ENCODE measurements at places on chromosomes 2 and 18. TPM values are rescaled to one million over a fixed set of nuclear protein-coding genes. Genes with fewer than 3 reads are reported as not detected.

Gene IDH1
- polyA plus RNA-seq: 83.2 TPM

Gene CFAP53
- 4.5 TPM for polyA plus RNA-seq

Gene DOK6
- 14.5 TPM for polyA plus RNA-seq

Gene CFAP65
- 2.5 TPM for polyA plus RNA-seq

Gene PCARE
- polyA plus RNA-seq: 0.04 TPM

Gene GAL3ST2
- 0.27 TPM for polyA plus RNA-seq

Gene CD302
- 62.2 TPM for polyA plus RNA-seq

GRCh38 chr2:62705859-62706720 is 577 bp downstream of the EHBP1 start:
- no peak for DNase-seq

DNA sequence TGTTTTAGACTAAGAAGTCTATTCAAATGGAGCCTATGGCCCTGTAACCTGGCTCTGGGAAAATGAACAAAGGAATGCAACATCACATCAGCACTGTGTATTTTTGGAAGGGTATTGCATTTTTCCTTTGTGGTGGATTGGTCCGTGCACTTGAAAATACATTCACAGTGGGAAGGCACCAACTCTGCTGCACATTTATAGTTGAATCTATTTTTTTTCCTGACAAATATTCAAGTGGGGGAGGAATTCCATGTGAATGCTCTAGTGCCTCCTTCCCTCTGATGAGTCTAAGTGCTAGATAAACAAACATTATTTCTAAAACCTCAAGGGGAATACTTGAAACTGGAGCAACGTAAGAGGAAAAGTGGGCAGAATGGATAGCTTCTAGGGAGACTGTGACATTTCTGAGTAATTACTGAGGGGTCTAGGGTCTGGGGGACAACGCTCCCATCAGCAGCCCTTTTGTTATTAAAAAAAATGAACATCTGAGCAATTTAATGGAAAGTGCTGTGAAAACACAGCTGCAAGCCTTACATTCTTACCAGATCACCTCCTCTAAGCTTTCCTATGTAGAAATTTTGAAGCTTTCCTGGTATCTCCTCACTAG is 208.2 kb downstream of the SLC8A1 start:
- DNase-seq: no peak

DNA sequence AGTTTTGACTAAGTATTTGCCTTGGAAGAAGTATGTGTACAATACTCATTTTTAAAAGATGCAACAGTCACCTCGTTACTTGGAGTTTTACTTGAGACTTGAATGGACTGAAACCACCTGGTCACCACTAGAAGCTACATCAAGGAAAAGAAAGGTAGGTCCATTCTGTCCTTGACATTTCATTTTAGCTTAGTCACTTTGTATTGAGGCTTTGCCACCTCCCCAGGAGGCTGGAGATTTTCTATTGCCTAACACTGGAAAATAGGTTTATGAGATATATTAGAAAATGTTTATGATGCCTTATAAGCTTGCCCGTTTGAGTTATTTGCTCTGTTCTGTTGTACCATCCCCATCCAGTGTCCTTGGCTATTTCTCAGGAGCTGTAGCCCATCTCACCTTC is 107.9 kb upstream of the ETAA1 start:
- no peak for DNase-seq

GRCh38 chr2:101047075-101047766 is 45.1 kb downstream of the RPL31 start:
- no peak for DNase-seq

- DNase-seq: no peak
These were observed 115.3 kb upstream of the SCN7A start for GRCh38 chr2:166609183-166609959.

DNA sequence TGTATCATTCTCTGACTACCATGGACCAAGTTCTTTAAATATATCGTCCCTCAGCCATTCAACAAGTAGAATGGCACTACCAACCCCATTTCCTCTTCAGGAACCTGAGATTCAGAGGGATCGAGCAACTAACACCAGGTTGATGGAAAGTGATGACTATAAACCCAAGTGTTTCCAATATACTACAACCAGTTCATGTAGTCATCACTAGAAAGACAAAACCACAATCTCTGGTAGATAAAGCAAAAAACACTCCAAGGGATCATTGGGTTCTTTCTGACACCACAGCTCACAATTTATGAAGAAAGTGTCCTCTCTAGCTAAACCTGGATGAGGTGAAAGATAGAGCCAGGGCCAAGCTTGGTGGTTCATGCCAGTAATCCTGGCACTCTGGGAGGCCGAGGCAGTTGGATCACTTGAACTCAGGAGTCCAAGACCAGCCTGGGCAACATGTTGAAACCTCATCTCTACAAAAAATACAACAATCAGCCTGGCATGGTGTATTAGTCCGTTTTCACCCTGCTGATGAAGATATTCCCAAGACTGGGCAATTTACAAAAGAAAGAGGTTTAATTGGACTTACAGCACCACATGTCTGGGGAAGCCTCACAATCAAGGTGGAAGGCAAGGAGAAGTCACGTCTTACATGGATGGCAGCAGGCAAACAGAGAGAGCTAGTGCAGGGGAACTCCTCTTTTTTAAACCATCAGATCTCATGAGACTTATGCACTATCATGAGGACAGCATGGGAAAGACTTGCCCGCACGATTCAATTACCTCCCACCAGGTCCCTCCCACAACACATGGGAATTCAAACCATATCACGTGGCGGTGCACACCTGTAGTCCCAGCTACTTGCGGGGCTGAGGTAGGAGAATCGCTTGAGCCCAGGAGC is 2.2 kb downstream of the CD226 start:
- no peak for DNase-seq

- no peak for DNase-seq
These were observed 17.7 kb upstream of the ICOS start for GRCh38 chr2:203918839-203919238.

Measured in right lung (tissue), 10 donors.